ENCODE measurements at places on chromosomes 4 and X.

DNA sequence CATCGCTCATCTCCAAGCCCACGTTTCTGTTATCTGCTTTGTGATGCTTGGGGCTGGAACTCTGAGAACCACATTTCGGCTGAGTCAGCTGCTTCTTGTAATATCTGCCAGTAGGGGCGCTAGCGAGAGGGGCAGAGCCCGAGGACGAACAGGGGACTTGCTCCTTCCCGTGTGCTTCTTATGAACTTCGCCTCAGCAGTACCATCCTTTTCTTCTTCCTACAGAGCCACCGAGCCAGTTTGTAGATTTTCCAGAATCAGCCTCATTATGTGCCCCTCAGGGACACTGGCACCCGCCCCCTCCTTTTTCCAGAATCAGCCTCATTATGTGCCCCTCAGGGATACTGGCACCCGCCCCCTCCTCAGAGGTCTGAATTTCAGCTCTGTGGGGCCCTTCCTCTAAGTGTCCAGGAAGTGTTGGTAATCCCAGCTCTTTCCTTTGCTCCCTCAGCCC lies 441.7 kb upstream of the RASGEF1B start:
- DNase-seq, result no peak

DNA sequence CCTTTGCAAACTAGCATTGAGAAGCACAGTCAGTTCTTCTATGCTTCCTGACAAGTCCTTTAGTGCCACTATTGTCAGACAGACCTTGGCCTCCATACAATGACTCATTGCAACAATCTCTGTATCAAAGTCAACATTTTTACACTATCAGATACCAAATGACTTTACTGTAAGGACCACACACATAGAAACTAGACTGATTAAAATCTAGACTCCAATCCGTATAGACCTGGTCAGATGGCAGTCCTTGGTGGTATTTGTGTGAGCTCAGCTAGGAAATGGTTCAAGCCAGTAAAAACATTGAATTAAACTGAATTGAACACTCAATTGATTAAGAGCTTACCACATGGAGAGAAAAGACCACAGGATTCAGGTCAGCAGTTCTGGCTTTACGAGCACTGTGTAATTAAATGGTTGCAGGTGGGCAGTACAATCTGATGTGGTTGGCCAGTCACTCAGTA lies 549.8 kb upstream of the LCORL start:
- no peak for DNase-seq

DNA sequence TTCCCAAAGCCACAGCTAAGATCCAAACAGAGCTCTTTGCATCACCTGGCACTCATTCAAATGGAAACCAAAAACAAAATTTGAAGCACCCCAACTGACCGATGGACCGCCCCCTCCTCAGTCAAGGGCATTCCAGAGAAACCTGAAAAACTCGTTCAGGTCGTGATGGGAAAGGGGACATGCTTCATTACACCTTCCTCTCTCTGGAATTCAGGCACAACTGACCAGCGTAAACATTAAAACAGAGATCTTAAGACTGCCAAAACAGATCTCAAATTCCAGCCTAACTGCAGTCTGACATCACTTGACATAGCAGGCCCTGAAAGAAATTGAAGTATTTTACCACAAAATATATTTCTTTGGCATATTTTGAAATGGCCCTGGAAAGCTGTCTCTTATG lies 28.5 kb downstream of the PTTG2 start:
- DNase-seq, result no peak

DNA sequence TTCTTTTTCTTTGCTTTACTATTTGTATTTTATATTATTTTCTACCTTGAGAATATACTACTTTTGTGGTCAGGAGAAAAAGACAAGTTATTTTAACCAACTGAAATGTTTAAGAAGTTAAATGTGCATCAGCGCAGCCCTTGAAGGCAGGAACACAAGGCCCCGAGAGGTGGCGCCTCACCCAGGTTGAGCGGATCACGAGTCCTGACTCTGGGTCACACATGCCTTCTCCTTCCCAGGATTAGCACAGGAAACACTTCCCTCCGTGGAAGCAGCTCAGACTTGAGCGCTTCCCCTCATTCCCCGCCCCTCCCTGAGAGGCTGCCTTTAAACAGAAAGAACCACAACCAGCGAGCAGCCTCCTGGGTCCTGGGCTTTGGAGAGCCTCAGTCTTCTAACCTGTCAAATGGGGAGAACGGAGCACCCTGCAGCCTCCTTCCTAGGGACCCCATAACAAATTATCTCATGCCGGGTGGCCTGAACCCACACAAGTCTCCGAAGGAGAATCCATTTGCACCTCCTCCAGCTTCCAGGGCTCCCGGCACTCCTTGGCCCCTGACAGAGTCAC lies 217.6 kb downstream of the AFAP1 start:
- no peak for DNase-seq

GRCh38 chr4:108851366-108851765 lies 88.5 kb upstream of the ETNPPL start:
- no peak for DNase-seq

- no peak for DNase-seq
Measured at GRCh38 chrX:86171366-86171765, 23.1 kb downstream of the DACH2 start.

DNA sequence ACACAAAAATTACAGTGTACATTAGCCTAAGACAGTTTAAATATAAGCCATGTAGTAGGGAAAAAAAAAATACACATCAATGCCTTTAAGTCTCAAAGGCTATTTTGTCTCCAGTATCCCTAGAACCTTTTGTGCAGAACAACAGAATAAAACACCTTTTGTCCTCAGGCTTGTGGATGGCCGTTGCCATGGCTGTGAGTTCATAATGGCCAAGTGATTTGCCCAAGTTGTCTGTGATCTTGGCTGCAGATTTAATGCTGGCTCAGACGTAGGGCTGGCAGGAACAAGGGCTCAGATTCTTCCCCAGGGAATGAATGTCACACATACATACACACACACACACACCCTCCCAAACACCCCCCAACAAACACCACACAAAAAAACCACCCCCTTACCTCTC lies 25.3 kb downstream of the GPM6B start:
- no peak for DNase-seq

DNA sequence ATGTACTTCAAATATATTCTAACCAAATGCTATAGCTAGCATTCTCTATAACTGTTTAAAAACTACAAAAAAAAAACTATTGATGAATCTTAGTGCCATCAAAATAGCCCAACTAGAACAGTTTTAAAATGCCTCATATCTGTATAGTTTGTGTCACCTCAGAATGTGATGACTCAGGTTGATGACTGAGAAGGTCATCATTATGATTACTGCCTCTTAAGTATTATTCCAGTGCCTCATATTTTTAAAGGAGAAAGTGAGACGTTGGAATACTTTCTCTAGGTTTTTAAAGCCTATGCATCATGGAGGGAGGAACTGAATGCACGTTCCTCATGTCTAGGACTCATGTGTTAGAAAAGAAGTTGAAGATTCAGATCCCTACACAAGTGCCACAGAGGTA lies 88.2 kb downstream of the TMA16 start:
- no peak for DNase-seq

- DNase-seq, result no peak
Measured at GRCh38 chrX:139881572-139881971, 51.3 kb downstream of the ATP11C start.

All from lower leg skin (tissue), 4 donors.